Stimulated activated CD4-positive, alpha-beta T cell treated with anti-CD3 and anti-CD28 coated beads, Interleukin-1b, Interleukin-23, amount 100 ng/mL, for 1 hour (primary cell): ENCODE measurements at places on chromosomes 5 and 9.

GRCh38 chr9:34498553-34498952 lies 24.2 kb downstream of the ENHO start:
- no peak for DNase-seq

- no peak for DNase-seq
Measured at GRCh38 chr5:18311266-18311665, 677.0 kb downstream of the TAF11L14 start.

DNA sequence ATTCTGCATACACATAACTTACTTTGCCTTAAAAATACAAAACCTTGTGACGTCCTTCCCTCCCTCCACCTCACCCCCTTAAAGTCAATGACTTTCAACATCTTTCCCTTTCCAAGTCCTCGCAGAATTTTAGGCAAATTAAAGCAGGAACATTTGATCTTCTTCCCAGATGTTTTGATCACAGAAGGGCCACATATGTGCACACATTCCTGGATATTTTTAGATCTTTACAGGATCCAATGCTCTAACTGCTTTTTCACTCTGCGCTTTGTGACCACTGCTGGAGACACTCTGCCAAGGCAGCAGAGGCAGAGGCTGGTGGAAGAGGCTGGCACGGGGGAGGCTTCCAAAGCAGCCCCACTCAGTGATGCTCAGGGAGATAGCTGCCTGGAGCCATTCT lies 130.7 kb downstream of the SEC61B start:
- no peak for DNase-seq

GRCh38 chr5:169875731-169876130 lies 104.6 kb downstream of the INSYN2B start:
- DNase-seq = no peak

DNA sequence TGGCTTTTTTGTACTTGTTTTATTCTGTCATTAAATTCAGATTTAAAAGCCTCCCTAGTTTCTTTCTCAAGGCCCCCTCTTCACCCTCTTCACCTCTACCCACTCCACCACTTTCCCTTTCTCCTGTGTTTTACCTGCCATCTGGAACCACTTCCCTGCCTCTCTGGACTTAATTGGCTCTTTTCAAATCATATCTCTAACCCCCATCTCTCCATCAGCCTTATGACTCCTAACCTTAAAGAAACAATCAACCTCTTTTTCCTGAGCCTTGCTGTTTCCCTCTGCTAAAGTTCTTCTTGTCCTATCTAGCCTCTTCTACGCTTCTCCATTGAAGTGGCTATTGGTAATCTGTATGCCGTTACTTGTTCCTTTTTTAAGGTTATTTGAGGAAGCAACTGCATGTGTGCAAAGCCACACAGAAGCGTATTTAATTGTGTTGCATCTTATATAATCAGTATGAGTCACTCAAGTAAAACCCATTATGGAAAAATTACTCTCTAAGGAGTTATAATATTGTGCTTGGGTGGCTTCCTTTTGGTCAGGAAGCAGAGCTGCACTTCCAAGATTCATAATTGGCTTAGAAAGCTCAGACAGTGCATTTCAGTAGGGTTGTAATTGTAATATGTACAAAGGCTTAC lies 653.6 kb upstream of the ITGA1 start:
- DNase-seq = no peak

GRCh38 chr5:178777520-178777919 lies 47.1 kb upstream of the ZNF354A start:
- no peak for DNase-seq

DNA sequence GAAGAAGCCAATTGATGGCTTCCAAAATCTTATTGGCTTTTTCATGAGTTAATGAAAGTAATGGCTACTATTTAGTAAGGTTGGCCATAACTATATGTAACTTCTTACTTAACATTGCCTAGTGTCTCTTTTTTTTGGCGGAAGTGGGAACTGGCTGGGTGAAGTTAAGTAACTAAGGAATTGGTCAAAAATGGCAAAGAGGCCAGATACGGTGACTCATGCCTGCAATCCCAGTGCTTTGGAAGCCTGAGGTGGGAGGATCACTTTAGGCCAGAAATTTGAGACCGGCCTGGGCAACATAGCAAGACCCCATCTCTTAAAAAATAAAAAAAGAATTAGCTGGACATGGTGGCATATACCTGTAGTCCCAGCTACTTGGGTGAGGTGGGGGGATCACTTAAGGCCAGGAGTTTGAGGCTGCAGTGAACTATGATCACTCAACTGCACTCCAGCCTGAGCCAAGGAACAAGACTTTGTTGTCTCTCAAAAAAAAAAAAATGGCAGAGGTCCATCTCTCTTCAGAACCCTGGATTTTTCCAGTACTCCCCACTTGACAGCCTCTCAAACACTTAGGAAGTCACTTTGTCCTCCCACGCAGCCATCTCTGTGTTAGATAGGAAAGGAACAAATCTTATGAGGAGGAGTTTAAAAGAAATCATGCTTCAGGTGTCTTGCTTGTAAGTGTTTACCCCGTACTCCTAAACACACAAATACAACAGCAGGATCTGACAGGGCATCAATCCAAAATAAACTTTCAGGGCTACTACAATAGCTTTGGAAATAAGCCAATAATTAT lies 75.7 kb downstream of the TEK start:
- no peak for DNase-seq

- DNase-seq = no peak
Measured at GRCh38 chr5:88489364-88489763, 220.7 kb upstream of the TMEM161B start.

DNA sequence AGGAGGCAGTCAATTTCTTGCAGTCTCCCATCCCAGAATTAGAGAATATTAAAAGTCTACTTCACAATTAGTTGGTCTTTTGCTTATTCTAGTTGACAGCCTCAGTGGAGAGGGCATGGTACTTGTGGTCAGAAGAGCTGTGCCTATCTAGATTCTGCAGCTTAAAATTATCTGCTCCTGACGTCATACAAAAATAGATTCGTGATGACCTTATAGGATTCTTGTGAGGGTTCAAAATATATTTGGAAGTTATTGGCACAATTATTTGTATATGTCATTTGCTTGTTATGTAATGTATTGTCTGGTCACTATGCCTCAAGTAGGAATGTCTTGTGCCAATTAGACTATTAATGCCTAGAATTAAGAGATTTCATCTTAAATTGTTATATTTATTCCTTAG lies 142.5 kb downstream of the CDH12 start:
- DNase-seq = no peak

DNA sequence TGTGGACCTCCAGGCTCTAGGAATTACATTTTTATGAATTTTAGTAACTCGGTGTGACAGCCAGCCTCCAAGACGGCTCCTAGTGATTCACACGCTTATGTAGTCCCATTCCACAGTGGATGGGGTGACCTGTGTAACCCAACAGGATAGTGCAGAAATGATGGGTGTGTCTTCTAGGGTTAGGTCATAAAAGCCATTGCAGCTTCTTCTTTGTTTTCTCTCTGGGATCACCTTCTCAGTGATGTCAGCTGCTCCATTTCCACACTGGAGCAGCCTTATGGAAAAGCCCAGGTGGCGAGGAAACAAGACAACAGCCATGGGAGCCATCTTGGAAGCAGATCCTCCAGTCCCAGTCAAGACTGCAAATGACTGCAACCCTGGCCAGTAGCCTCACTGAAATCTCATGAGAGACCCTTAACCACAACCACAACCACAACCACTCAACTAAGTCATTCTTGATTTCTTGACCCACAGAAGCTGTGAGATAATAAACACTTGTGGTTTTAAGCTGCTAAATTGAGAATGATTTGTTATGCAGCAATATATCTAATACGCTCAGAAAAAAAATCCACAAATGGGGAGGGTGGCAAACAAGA lies 5.1 kb upstream of the GNPDA1 start:
- no peak for DNase-seq

- no peak for DNase-seq
Measured at GRCh38 chr5:164475339-164475977, 970.0 kb downstream of the MAT2B start.

GRCh38 chr9:28648723-28649122 lies 1075.4 kb upstream of the C9orf72 start:
- no peak for DNase-seq

- DNase-seq = no peak
Measured at GRCh38 chr5:14440582-14441431, 140.8 kb upstream of the OTULINL start.

GRCh38 chr9:89478821-89479668 lies 18.9 kb downstream of the SEMA4D start:
- no peak for DNase-seq

GRCh38 chr5:116522356-116523136 lies 52.1 kb downstream of the SEMA6A start:
- DNase-seq = no peak

- no peak for DNase-seq
Measured at GRCh38 chr9:8156346-8156745, 356.8 kb upstream of the DMAC1 start.

GRCh38 chr5:171762903-171763302 lies 22.7 kb upstream of the SMIM23 start:
- DNase-seq = no peak

DNA sequence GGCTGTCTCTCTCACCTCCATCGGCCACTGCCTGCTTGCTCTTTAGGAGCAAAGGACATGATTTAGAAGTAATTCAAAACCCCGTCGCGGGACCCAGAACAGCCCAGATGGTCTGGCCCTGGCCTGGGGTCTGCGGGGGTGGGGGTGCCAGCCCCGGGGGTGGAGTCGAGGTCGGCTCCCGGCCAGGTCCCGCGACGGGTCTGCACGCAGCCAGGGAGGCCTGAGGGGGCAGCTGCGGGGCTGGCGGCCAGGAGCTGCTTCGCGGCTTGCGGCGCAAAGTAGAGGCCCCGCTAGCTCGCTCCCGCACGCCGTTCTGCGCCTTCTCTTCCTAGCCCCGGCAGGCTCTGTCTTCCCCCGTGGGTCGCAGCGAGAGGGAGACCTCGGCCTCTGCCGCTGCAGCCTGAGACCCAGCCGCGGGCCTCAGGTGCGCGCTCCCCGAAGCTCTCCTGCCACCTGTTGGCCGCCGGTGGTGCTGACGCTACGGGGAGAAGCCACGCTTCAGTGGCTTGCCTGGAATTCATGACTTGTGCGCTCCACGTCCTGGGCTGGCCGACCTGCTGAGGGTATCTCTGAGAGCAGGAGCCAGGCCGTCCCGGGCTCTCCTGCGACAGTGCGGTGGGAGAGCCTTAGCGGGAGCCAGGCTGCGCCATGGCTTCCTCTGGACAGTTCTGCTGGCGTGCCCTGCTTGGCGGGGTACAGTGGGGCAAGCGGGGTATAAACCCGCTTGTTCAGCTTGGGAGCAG lies 157.2 kb upstream of the PITX1 start:
- DNase-seq = peak; percentile 20
